ENCODE measurements at places on chromosomes 16 and 17.

GRCh38 chr16:73692861-73693260, 603.8 kb upstream of the PSMD7 start:
- DNase-seq: no peak

- no peak for DNase-seq
Observed at GRCh38 chr17:48330887-48331286, 99.1 kb downstream of the SKAP1 start.

GRCh38 chr16:31507929-31508705, at the start of gene RUSF1:
Gene RUSF1 (minus strand): TSS chr16:31508391. CDS start chr16:31508373, 18 bp downstream.
- peak; percentile 77 for DNase-seq

- DNase-seq: no peak
Observed at GRCh38 chr17:33637534-33637933, 344.4 kb upstream of the ASIC2 start.

DNA sequence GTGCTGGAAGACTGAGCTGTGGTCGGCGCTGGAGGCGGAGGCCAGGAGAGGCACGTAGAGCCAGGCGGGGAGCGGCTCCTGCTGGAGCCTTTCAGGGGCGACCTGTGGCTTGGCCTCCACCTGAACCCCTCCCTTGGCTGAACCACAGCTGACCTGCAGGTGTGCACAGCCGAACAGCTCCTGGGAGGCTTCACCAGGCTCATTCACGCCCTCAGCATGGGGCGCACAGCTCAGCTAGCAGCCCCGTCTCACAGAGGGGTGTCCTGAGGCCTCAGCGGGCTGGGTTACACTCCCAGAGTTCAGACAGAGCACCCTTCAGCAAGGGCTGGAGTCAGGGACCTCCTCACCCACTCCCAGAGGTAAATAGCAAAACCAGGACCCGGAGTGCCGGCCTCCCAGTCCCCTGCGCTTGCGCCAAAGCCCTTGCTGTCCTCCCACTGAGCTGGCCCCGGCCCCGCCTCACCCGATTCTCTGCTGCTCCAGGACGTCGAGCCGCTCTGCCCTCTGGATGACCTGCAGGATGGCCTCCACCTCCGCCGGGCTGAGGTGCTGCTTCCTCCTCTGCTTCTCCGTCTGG, 31.7 kb downstream of the RPH3AL start:
- no peak for DNase-seq

- no peak for DNase-seq
Observed at GRCh38 chr17:10032118-10032852, 127.2 kb upstream of the RCVRN start.

- no peak for DNase-seq
Observed at GRCh38 chr16:75202069-75202590, 4.8 kb downstream of the CTRB2 start.

GRCh38 chr16:87369796-87370719, 13.5 kb downstream of the FBXO31 start:
- DNase-seq: no peak

GRCh38 chr16:80283466-80284392, 257.1 kb upstream of the DYNLRB2 start:
- no peak for DNase-seq

DNA sequence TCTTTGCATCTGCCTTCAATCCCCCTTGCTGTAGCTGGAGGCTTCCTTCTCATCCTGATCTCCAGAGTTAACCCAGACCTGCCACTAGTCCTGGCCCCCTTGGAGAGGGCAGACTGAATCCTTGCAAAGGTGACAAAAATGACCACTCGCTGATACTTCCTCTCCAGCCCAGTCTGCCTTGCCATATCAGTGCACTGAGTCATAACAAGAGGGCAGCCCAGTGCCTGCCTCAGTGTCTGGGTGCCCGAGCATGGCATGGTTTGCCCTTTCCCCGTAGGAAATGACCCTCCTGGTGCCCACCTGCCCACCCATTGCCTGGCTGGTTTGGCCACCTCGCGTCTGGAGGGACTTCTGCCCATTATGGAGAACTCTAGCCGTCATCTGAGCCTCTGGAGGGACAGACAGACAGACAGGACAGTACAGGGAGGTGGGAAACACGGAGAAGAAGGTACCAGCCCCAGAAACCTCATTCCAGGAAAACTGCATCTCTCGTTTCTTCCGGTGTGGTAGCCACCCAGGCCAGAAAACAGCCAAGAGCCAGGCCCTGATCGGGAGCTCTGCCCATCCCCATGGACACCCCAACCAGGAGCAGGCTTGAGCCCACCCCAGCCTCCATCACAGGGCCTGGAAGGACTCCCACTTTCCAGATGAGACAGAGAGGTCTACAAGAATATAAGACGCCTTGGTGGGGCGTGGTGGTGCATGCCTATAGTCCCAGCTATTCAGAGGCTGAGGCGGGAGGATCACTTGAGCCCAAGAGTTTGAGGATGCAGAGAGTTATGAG, 71.5 kb downstream of the SCNN1B start:
- no peak for DNase-seq

- DNase-seq: no peak
Observed at GRCh38 chr17:38728290-38728831, 1.8 kb upstream of the CISD3 start.

DNA sequence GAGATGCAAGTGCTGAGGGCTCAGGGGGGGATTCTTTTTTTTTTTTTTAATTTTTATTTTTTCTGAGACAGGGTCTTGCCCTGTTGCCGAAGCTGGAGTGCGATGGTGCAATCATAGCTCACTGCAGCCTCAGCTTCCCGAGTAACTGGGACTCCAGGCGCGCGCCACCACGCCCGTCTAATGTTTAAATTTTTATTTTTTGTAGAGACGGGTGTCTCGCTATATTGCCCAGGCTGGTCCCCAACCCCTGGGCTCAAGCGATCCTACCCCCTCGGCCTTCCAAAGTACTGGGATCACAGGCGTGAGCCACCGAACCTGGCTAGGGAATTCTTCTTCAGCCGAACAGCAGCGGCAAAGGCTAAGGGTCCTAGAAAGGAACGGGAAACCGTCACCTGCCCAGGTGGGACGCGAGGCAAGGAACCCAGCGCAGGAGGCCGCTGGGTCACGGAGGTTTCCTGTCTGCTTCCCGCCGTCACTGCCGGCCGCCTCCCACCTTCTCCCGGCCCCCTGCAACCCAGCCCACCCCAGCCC, 13.3 kb upstream of the OR1F1 start:
- DNase-seq: no peak

GRCh38 chr17:64689106-64689505, 27.0 kb upstream of the SMURF2 start:
- no peak for DNase-seq

- no peak for DNase-seq
Observed at GRCh38 chr16:67186550-67186950, 2.8 kb upstream of the MATCAP1 start.

DNA sequence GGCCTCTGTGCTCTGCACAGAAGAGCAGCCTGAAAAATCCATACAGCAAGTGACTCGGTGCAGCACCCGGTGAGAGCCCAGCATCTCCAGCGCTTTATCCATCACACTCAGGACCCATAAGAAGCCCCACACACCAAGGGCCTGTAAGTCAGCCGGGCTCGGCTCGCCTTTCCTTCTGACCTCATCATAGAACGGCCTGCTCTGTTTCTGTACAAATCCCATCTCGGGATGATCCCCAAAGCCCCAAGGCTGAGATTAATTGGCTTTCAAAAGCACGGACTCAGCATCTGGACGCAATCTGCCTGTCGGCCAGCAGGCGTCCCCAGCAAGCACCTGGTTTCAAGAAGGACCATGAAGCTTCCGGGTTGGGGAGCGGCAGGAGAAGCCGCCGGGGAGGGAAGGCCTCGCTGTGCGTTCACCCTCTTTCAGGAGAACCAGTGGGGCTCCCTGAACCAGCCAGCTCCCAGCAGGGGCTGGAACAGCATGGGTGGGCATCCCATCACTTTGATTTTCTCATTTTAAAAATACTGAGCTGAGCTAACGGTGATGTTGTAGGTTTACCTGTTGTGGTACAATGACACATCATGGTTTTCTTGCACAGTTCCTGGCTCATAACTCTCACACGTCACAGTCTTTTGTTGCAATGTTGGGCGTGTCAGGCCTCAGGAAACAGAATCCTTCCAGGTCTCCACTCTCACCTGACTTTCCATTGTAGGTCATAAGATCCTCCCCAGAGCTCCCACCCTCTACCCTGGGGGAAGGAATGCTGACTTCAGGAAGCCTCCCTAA, 6.7 kb downstream of the CCDC57 start:
- DNase-seq: peak; percentile 39

GRCh38 chr16:85004587-85005205, 6.6 kb downstream of the ZDHHC7 start:
- DNase-seq: no peak

DNA sequence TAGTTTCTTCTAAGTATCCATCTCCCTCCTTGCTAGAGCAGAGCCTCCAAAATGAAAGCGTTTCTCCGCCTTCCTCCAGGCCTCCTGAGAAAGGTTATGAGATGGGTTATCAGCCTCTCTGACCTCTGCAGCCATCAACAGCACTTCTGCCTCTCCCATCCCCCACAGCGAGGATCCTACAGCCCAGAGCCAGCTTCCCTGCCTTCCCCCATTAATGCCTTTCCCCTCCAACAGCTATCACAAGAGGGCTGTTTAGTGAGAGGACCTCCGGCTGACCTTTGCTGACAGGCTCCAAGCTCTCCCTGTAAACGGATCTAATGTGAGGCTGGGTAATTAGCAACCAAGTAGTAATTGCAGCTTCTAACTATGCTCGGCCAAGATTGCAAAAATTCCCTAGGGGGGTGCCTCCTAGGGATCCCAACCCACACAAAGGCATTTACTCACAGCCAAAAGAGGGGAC, 55.8 kb downstream of the ZFHX3 start:
- DNase-seq: no peak

DNA sequence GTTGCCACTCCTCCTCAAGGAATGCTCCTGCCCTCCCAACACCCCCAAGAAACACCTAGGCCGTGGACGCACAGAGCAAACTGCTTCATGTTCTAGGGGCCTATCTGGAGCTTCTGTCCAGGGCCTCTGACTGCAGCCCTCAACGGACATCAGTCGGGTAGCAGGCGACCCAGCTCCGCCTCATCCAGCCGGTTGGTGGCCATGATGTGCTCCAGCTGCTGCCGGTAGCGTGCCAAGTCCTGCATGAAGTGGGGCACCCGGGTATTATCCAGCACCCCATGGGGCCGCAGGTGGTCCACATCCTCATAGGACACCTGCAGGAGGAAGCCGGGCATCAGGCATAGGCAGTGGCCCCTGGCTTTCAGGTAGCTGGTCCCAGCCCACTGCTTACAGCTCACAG, 6.3 kb downstream of the NOL3 start:
- no peak for DNase-seq

DNA sequence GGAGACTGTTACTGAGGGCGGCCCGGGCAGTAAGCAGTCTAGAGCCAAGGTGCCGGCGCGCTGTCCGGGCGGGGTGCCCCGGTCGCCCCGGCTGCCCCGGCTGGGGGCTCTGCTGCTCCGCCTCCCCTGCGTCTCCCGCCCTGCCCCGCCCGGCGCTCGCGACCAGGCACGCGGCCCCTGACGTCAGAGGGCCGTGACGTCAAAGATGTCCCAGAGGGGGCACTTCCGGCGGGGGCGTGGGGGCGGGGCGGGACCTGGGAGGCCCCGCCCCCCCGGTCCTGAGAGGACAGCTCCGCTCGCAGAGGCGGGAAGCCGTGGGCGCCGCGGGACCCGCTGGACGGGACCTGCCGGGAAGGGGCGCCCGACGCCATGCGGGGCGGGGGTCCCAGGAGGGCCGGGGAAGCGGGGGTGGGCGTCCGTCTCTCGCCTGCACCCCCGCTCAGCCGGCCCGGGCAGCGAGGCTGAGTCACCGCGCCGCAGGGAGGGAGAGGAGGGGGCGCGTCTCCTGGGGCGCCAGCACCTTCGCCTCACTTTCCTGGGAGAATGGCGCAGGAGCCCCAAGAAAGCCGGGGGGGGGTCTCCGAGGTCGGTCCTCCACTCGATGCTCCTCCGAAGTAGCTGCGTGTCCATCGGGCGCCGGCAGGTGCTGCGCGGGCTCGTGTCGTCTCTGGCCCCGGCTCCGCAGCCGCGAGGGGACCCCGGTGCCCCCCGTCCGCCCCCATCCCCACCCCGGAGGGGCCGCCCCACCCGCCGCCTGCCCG, 4.4 kb upstream of the HIC1 start:
- no peak for DNase-seq

- DNase-seq: no peak
Observed at GRCh38 chr17:35265566-35266141, 22.8 kb downstream of the SLFN5 start.

- no peak for DNase-seq
Observed at GRCh38 chr17:31579265-31579664, 187.8 kb downstream of the RAB11FIP4 start.

DNA sequence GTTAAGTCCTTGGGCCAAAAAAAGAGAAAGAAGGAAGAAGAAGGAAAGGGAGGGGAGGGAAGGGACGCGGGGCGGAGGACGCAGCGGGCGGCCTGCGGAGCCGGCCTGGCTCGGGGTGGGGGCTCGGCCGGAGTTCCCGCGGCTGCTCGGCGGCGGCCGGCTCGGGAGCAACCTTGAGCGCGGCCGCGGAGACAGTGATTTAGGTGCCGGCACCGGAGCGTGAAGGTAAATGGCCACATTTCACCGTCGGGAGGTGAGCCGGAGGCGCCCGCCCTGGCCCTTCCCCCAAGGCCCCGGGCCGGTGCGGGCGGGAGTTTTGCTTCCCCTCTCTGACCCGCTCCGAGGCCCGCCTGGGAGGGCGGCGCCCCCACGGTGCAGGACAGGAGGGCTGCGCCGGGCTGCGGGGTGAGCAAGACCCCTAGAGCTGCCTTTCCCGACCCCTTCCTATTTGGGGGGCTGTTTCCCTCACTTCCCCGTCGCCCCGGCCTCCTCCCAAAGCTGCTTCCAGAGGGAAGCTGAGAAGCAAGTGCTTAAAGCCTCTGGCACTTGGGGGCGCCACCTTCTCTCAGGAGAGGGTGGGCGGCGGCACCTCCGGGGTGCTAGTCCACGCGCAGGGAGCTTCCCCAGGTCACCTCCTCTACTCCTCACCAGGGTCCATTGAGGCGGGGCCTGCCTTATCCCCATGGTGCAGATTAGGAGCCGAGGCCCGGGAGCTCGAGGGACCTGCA, 56.5 kb downstream of the MRM1 start:
- no peak for DNase-seq

DNA sequence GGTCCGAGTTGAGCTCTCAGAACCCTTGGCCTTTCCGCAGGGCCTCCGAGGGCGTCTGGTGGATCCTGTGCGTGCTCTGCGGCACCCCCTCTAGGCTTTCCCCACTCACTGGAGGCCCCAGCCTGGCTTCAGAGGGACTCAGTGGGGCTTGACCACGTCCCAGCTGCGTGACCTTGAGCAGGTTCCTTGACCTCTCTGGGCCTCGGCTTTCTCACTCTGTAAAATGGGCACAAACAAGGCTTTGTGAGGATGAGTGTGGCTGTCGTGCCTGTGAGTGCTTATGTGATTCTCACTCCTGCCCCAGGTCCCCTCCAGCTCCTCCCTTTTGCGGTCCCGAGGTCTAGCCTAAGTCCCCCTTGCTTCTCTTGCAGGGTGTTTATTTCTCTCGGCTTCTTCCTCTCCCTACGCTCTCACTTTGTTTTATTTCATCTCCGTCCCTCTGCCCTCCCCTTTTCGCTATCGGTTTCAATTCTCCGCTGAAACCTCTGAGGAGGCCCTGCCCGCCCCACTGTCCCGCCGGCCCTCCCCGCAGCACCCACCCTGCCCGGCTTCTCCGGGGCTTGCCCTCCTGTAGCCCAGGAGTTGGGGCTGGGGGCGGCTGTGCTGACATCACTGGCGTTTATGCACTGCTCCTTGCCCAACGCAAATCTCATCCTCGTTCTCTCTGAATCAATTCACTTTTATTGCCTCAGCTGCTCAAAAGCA, 82.3 kb upstream of the CBX4 start:
- no peak for DNase-seq

- DNase-seq: no peak
Observed at GRCh38 chr17:35892091-35893035, 12.2 kb upstream of the CCL5 start.

- no peak for DNase-seq
Observed at GRCh38 chr16:10265770-10266615, 83.8 kb upstream of the GRIN2A start.
